ENCODE measurements at places on chromosomes 2 and 18. TPM values are rescaled to one million over a fixed set of nuclear protein-coding genes. Genes with fewer than 3 reads are reported as not detected.
A peak's percentile ranks its signal among the peaks of the same experiment; 100 is the strongest.

WDSUB1 gene
- 15.4 TPM for total RNA-seq

DDX1 gene
- 90.7 TPM for total RNA-seq

STON1 gene
- 38.0 TPM for total RNA-seq

NHEJ1 gene
- total RNA-seq: 19.3 TPM

CRYGC gene
- not detected for total RNA-seq

ANKRD30BL gene
- not detected for total RNA-seq

KANSL3 gene
- 44.2 TPM for total RNA-seq

UNC80 gene
- not detected for total RNA-seq

KLHL30 gene
- total RNA-seq: 1.2 TPM

VWC2L gene
- not detected for total RNA-seq

MREG gene
- 2.8 TPM for total RNA-seq

SCYGR4 gene
- not detected for total RNA-seq

CHPF gene
- total RNA-seq: 144 TPM

ARHGAP25 gene
- total RNA-seq: 0.43 TPM

- no peaks in the 10 kb centered on the region for H3K4me1 ChIP-seq
- DNase-seq: no peak
Observed at GRCh38 chr2:60834270-60834717, 47.1 kb upstream of the REL start.

GRCh38 chr2:43269074-43269572 lies 42.7 kb upstream of the ZFP36L2 start:
- peak overlapping the region; percentile 86 for H3K27ac ChIP-seq
- no peak overlapping the region for H3K4me3 ChIP-seq
- H3K27me3 ChIP-seq: no peaks in the 10 kb centered on the region
- no peak for DNase-seq
- peaks cover 7% of the 10 kb centered on the region for H3K36me3 ChIP-seq

DNA sequence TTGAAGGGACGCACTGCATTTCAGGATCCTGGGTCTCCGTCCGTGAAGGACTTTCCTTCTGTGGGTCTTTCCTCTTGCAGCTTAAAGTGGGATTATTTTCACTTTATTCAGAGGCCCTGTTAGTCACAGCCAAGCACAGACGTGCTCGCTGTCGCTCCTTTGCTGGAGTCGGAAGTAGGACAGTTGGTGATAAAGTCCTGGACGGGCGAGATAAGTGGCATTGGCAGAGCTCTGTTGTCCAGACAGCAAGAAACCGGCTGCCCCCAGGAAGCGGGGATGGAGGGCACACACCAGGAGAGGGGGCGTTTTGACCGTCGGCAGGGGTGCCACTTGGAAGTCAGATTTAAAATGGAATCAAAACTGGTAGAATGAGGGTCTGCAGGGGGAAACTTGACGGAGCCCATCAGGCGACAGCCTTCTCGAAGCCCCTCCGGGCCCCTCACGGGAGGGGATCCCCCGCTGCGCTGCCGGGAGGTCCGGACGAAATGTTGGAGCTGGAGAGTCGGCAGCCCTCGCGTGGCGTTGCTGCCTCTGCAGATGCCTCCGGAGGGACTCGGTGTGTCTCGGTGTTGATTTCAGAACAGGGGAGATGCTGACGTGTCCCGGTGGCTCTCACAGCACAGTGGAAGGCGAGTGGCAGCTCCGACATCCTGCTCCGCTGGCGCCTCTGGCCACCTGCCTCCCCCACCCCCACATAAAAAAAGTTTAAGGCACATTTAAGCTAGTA lies 124.2 kb downstream of the NFATC1 start:
- peaks cover 4% of the 10 kb centered on the region for H3K27me3 ChIP-seq
- no peaks in the 10 kb centered on the region for H3K36me3 ChIP-seq
- H3K4me3 ChIP-seq: no peak overlapping the region
- H3K27ac ChIP-seq: no peak overlapping the region

- peak overlapping the region; percentile 37 for H3K27ac ChIP-seq
- no peaks in the 10 kb centered on the region for H3K27me3 ChIP-seq
- H3K4me3 ChIP-seq: no peak overlapping the region
- peaks cover 40% of the 10 kb centered on the region for H3K36me3 ChIP-seq
- H3K4me1 ChIP-seq: peaks cover 33% of the 10 kb centered on the region
- DNase-seq: no peak
Observed at GRCh38 chr18:8722946-8723820, 17.8 kb downstream of the MTCL1 start.

- no peak for DNase-seq
- peak overlapping the region; percentile 59 for H3K27ac ChIP-seq
- no peak overlapping the region for H3K4me3 ChIP-seq
- no peaks in the 10 kb centered on the region for H3K36me3 ChIP-seq
Observed at GRCh38 chr2:180208841-180209240, 201.7 kb upstream of the CWC22 start.

- no peaks in the 10 kb centered on the region for H3K27me3 ChIP-seq
- H3K27ac ChIP-seq: peak overlapping the region; percentile 94
- peaks cover 61% of the 10 kb centered on the region for H3K4me1 ChIP-seq
- H3K4me3 ChIP-seq: peak overlapping the region; percentile 23
Observed at GRCh38 chr2:10332402-10333246, 29.9 kb downstream of the HPCAL1 start.

GRCh38 chr18:23833714-23834113 lies 144.5 kb downstream of the LAMA3 start:
- DNase-seq: no peak
- H3K4me1 ChIP-seq: peaks cover 4% of the 10 kb centered on the region
- no peaks in the 10 kb centered on the region for H3K36me3 ChIP-seq

GRCh38 chr2:608711-609110 lies 68.5 kb downstream of the TMEM18 start:
- H3K36me3 ChIP-seq: no peaks in the 10 kb centered on the region
- H3K27me3 ChIP-seq: peaks cover 13% of the 10 kb centered on the region
- no peaks in the 10 kb centered on the region for H3K4me1 ChIP-seq
- H3K27ac ChIP-seq: no peak overlapping the region
- H3K4me3 ChIP-seq: no peak overlapping the region
- DNase-seq: peak; percentile 80

- DNase-seq: no peak
- peaks cover 45% of the 10 kb centered on the region for H3K4me1 ChIP-seq
- no peaks in the 10 kb centered on the region for H3K27me3 ChIP-seq
- no peak overlapping the region for H3K4me3 ChIP-seq
- no peaks in the 10 kb centered on the region for H3K36me3 ChIP-seq
Observed at GRCh38 chr18:62811674-62812073, 96.3 kb downstream of the PHLPP1 start.

DNA sequence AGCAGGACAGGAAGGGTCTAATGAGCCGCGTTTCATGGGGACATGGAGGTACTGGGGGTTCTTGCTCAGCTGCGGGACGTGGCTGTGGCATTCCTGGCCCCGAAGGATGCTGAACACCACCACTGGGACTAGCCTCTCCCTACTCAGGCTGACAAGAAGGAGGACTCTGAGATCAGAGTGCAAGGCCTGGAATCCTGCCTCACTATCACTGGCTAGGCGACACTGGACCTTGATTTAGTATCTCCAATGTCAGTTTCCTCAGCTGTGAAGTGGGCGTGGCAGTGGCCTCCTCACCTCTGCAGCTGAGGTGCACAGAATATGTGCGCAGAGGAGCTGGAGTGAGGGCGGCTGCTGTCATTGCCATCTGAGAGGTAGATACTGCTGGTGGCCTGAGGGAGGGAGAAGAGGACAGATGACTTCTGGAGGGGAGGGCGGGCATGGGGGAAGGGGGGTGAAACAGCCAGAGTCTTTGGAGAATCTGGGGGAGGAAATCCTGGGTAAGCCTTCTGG lies 157.8 kb upstream of the CAPN13 start:
- H3K4me1 ChIP-seq: no peaks in the 10 kb centered on the region
- no peaks in the 10 kb centered on the region for H3K36me3 ChIP-seq
- H3K27ac ChIP-seq: no peak overlapping the region
- H3K4me3 ChIP-seq: no peak overlapping the region
- no peaks in the 10 kb centered on the region for H3K27me3 ChIP-seq

GRCh38 chr2:85062565-85062964 lies 70.6 kb upstream of the TCF7L1 start:
- DNase-seq: no peak
- peaks cover 22% of the 10 kb centered on the region for H3K27me3 ChIP-seq
- H3K36me3 ChIP-seq: peaks cover 3% of the 10 kb centered on the region
- no peak overlapping the region for H3K4me3 ChIP-seq
- H3K4me1 ChIP-seq: peaks cover 34% of the 10 kb centered on the region
- H3K27ac ChIP-seq: no peak overlapping the region

- no peaks in the 10 kb centered on the region for H3K36me3 ChIP-seq
- H3K27ac ChIP-seq: no peak overlapping the region
- H3K4me3 ChIP-seq: no peak overlapping the region
- no peaks in the 10 kb centered on the region for H3K27me3 ChIP-seq
- DNase-seq: no peak
Observed at GRCh38 chr2:241307055-241307454, 8.4 kb downstream of the HDLBP start.

DNA sequence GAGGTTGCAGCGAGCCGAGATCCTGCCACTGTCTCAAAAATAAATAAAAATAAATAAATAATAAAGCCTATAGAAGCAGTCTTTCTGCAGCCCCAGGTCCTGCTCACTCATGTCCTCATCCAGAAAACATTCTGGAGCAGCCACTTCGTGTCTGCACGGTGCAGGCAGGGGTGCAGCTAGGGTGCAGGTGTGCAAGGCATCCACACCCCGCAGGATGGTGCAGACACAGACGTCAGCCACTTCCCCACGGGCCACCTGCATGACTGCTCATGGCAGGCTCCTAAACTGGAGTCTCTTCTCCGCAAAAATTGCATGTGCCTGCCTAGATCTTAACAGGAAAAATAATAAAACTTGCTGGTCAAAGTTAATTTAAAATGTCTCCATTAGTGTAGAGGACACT lies 80.2 kb upstream of the SNTG2 start:
- DNase-seq: no peak
- H3K4me1 ChIP-seq: no peaks in the 10 kb centered on the region
- no peak overlapping the region for H3K4me3 ChIP-seq
- H3K27me3 ChIP-seq: peaks cover 5% of the 10 kb centered on the region
- no peak overlapping the region for H3K27ac ChIP-seq

GRCh38 chr2:183063083-183063482 lies 15.5 kb upstream of the DUSP19 start:
- peaks cover 13% of the 10 kb centered on the region for H3K27me3 ChIP-seq
- peaks cover 13% of the 10 kb centered on the region for H3K4me1 ChIP-seq
- no peak overlapping the region for H3K27ac ChIP-seq
- no peak overlapping the region for H3K4me3 ChIP-seq

DNA sequence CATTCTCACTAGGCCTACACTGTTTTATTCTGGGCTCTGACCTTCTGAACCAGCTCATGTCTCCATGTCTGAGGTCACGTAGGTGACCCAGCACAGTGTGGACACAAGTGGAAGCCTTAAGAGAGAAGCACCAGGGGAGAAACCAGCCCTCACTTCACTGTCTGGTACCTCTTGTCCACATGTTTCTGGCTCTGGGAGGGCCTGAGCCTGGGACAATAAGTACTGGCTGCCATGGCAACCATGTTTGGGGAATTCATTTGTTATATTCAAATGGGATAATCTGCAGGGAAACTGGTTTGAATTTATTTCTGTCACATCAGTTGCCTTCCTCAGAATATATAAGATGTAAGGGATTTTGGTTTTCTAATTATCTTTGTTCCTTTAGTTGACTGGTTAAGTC lies 23.3 kb downstream of the MYO3B start:
- peaks cover 26% of the 10 kb centered on the region for H3K27me3 ChIP-seq
- no peaks in the 10 kb centered on the region for H3K36me3 ChIP-seq
- no peak overlapping the region for H3K27ac ChIP-seq
- no peak for DNase-seq

GRCh38 chr2:69584127-69584889 lies 59.2 kb downstream of the AAK1 start:
- peaks cover 42% of the 10 kb centered on the region for H3K4me1 ChIP-seq
- no peaks in the 10 kb centered on the region for H3K36me3 ChIP-seq
- no peak overlapping the region for H3K4me3 ChIP-seq
- no peak overlapping the region for H3K27ac ChIP-seq
- no peaks in the 10 kb centered on the region for H3K27me3 ChIP-seq

DNA sequence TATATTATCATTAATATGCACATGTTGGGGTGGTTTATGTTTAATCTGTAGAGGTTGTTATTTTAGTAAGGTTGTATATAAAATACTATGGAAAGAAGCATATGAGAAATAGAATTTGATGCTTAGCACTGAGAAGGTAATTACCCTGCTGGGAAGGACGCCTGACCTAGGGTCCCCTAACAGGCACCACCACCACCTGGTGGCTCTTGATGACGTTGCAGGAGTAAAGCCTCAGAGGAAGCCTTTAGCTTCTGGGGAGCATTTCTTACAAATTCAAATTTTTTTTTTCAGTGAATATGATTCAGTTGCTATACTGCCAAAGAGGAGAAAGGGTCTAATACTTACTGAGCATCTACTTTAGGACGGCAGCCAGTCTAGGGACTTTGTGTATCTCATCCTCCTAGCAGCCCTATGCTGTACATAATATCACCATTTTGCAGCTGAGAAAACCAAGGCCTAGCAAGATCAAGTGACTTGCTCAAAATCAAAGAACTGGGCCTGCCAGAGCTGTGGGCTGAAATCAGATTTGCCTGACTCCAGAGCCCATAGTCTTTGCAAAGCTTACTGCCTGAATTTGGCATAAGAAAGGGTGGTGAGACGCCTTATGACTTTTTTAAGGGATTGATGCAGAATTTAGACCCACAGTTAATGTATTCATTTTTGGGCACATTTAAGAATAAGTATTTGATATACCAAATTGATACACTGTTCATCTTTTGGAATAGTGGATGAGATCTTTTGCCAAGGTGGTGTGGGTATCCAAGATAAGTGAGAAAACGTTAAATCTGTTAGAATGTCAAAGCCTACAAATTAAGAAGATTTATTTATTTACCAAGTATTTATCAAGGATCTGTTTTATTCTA lies 78.8 kb upstream of the GAREM1 start:
- H3K27ac ChIP-seq: no peak overlapping the region
- peaks cover 15% of the 10 kb centered on the region for H3K27me3 ChIP-seq
- H3K36me3 ChIP-seq: no peaks in the 10 kb centered on the region
- DNase-seq: no peak

GRCh38 chr2:101205521-101206479 lies 46.9 kb upstream of the CNOT11 start:
- H3K27me3 ChIP-seq: no peaks in the 10 kb centered on the region
- H3K4me3 ChIP-seq: peak overlapping the region; percentile 54
- peak overlapping the region; percentile 87 for H3K27ac ChIP-seq
- peak; percentile 86 for DNase-seq
- H3K36me3 ChIP-seq: no peaks in the 10 kb centered on the region

DNA sequence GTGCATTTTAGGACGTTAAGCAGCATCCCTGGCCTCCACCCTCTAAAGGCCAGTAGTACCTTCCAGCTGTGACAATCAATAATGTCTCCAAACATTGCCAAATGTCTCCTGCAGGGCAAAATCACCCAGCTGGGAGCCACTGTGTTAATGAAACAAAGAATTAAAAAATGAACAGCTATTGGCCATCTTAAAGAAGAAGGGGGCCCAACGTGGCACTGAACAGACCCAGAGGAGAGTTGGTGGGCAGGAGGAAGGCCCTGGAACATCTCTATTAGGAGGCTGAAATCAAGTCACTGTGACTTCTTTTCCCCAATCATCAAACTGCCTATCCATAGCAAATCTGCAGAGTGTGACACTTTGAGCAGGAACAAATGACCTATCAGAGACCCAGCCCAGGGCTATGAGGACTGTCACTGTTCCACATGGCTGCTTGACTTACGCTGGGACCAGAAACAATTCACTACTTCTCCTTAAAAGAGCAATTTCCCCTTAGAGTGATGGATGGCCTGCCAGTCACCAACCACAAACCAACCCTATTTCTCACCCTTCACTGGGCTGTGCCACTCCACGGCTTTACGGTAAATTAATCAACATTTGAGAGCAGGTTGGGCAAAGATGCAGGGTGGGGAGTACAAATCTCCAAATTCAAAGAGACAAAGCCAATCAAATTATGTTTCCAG lies 35.2 kb upstream of the TEX51 start:
- H3K27ac ChIP-seq: no peak overlapping the region
- H3K27me3 ChIP-seq: peaks cover 10% of the 10 kb centered on the region

- no peak for DNase-seq
- peaks cover 33% of the 10 kb centered on the region for H3K4me1 ChIP-seq
- no peaks in the 10 kb centered on the region for H3K36me3 ChIP-seq
- H3K27me3 ChIP-seq: no peaks in the 10 kb centered on the region
Observed at GRCh38 chr18:55997151-55997561, 409.2 kb upstream of the TCF4 start.
